NCI-H1930 (cell line): ENCODE measurements at places on chromosomes 7 and 10.

DNA sequence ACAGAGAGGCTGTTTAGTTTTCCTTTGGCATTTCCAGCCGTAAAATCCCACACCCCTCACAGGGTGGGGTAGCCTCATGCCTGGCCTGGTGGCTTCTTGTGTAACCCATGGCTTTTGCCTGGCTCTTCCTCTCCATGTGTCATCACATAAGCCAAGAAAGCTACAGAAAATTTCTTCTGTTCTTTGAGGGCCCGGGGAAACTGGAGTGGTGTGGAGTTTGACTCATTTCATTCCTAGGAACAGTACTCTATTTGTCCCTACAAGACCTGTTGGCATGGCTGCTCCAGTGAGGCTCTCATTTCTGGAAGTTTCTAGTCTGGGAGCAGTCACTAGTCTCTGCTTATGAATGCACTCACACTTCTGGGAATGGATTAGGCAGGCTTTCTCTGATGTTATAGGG lies 523.9 kb downstream of the SUGCT start:
- DNase-seq: no peak

GRCh38 chr10:77692782-77693181 lies 55.2 kb upstream of the KCNMA1 start:
- no peak for DNase-seq

DNA sequence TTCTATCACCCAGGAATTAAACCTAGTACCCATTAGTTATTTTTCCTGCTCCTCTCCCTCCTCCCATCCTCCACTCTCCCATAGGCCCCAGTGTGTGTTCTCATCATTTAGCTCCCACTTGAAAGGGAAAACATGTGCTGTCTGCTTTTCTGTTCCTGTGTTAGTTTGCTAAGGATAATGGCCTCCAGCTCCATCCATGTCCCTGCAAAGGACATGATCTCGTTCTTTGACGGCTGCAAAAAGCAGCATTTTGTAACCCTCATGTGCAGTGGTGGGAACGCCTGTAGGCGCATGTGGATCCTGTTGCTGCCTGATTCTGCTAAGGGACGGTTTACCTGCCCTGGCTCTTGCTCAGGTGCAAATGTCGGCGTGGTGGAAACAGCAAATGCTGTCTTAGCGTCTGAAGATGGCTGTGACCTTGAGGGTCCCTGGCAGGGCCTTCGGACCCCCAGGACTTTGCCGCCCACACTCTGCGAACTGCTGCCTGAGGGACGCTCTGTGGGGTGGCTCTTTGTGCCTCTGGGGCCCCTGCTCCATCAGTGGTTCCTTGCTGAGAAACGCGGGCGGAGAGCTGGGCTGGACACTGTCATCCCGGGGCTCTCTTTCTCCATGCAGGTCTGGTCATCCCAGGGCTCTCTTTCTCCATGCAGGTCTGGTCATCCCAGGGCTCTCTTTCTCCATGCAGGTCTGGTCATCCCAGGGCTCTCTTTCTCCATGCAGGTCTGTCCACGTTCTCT lies 5.6 kb upstream of the MTG1 start:
- no peak for DNase-seq

- DNase-seq: no peak
These were observed 133.3 kb upstream of the LAMB4 start for GRCh38 chr7:108263425-108263824.

DNA sequence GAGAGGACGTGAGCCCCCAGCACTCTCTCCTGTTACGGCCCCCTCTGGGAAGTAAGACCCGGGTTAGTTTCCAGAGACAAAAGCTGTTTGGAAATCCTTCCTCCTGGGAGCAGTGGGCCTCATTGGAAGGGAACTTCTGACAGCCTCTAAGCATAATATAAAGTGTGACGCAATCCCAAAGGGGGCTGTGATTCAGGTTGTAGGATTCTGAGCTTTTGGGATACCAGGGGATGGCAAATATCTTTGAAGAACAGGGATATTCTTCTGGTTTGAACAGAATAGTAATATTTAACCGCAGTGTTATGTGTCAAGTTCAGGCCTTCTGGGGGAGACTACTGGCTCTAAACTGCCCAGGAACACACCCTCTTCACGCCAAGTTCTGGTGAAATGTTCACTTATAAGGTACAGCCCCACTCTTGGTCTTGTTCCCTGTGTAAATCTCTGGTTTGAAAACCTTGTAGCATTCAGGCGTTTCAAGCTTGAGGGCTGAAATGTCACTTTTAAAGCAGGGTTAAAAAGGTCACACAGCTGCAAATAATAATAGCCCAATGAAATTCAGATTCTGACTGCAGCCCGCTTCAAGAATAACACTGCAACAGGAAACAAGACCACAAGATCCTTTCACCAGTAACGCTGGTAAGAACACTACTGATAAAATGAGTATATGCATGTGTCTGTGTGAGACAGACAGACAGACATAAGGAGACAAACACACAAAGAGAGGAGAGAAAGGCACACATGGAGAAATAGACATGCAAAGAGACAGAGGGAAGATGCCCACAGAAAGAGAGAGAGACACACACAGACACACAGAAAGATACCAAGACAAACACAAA lies 69.0 kb downstream of the CREB5 start:
- DNase-seq: no peak
